Stimulated activated CD8-positive, alpha-beta memory T cell treated with anti-CD3 and anti-CD28 coated beads, Interleukin-7, amount 100 ng/mL, for 48 hours (primary cell): ENCODE measurements at places on chromosomes 2 and 18.

DNA sequence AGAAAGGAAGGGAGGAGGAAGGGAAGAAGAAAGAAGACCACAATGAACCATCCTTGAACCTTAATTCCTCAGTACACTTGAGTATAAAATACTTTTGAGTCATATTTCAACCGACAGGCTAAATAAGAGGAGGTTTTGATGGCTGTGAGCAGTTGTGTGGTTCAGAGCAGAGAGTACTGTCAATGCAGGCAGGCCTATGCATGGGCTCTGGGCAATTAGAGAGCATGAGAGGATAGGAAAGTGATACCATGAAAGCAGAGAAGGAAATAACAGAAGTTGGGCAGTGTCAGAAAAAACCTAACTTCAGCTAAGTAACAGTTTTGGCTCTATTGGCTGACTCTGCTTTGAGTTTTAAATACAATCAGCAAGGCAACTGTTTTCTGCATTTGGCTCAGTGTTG is 123.6 kb upstream of the STK17B start:
- no peak for DNase-seq

- DNase-seq = no peak
Observed at GRCh38 chr2:101521487-101521886, 46.6 kb upstream of the RFX8 start.

- no peak for DNase-seq
Observed at GRCh38 chr2:112938904-112939303, 27.9 kb downstream of the IL37 start.

- DNase-seq = no peak
Observed at GRCh38 chr2:203928849-203929248, 7.7 kb upstream of the ICOS start.

DNA sequence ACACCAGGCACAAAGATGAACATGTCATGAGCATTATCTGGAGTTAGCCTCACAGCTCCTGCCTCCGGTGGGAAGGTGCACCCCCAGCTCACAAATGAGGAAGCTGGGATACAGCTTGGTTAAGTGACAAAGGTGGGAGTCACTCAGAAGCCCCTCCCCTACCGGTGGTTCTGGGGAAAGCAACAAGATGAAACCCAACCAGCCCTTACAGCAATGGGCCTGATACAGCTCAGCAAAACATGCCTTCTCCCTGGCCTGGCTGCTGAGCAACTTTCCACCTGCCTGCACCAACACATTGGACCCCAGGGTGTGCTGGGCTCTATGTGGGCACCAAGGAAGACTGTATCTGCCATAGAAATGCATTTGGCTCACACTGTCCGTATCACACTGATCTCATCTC is 113.2 kb downstream of the GYPC start:
- DNase-seq = no peak
